ENCODE measurements at places on chromosomes 2 and 18.

DNA sequence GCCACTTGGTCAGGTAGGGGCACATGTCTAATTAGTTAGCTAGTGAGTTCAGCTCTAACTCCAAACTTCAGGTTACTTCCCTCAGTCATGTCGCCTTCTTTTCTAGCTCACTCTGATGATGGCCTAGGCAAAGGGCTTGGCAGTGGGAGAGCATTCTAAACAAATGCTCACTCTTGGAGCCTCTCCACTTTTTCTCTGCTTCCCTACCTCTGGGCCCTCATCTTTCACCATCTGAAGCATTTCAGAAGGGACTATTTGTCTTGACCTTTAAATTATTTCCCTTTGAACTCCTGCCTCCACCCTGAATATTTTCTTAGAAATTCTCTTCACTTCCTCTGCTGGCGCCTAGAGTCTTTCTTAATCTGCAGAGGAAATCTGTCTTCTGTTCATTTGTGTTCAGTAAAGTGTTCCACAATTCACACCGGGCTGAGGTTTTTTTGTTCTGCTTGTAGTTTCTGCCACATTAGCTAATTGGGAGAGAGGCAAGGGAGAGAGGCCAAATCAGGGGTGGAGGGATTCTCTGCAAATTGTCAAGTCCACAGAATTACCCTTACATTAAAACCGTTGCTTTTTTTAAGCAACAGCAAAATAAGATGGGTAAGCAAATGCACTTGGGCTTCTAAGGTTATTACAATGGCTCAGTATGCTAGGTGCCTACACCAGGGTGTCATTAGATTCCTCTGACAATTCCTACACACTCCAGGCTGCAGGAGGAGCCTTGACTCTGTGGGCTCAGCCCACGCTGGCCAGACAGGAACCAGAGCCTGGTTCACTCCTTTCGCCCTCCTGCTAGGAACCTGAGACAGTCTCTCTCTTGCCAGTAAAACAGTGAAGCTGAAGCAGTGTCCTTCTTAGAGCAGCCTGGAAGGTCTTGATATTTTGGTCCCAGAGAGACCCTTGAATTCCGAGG lies 5.5 kb downstream of the MSGN1 start:
- DNase-seq: no peak

DNA sequence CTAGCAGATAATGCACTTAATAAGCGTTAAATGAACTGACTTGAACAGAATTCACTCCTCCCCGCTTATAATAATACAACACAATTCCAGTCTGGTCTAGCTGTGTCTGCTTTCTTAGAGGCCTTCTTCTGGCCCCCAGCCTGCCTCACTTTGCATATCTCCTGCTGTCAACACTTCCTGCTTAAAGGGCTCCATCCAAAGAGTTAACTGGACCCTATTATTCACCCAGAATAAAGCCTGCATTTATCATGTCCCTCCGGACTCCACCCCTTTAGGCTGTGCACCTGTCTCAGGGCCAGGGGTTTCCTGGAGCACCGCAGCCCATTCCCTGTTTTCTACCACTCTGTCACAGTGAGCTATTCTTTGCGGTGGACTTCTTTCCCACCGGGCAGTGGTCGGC lies 292.8 kb upstream of the FBXO11 start:
- no peak for DNase-seq

DNA sequence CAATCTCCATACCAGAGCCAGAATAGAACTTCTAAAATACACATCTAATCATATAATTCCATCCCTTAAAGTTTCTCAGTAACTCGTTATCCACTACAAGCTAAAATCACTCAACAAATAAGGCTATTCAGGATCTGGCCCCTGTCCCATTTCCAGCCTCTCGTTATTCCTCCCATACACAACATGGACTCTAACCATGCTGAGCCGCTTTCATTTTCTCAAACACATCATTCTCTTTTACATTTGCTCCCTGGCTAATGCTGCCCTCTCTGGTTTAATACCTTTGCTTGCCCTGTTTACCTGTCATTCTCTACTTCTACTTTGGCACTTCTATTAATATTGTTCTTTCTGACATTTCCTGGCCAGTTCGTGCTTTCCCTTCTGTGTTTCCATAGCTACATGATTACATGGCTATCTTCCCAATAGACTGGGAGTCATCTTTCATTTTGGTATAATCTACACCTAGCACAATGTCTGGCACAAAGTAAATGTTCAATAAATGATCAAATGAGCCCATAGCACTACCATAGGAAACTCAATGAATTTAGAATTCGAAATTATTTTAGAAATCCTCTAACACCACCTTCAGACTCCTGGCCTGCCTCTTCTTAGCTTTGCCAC lies 163.6 kb upstream of the VRK2 start:
- DNase-seq: no peak

DNA sequence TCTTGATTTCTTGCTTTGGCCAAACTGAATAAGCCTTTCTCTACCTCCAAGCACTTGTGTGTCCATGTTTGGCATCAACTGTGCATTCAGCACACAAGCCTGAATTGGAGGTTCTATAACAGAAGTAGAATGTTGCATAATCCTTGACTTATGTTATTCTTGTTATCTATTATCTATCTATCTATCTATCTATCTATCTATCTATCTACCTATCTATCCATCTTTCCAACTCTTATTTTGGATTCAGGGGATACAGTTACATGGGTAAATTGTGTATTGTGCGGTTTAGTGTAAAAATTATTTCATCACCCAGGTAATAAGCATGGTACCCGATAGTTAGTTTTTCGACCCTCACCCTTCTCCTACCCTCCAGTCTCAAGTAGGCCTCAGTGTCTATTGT lies 319.6 kb downstream of the PTH2R start:
- no peak for DNase-seq

GRCh38 chr2:168514692-168515091 lies 58.6 kb downstream of the CERS6 start:
- no peak for DNase-seq

- no peak for DNase-seq
Measured at GRCh38 chr2:127004893-127005600, 101.9 kb downstream of the BIN1 start.

GRCh38 chr2:109126501-109126860 lies 2.5 kb upstream of the SH3RF3 start:
- no peak for DNase-seq

DNA sequence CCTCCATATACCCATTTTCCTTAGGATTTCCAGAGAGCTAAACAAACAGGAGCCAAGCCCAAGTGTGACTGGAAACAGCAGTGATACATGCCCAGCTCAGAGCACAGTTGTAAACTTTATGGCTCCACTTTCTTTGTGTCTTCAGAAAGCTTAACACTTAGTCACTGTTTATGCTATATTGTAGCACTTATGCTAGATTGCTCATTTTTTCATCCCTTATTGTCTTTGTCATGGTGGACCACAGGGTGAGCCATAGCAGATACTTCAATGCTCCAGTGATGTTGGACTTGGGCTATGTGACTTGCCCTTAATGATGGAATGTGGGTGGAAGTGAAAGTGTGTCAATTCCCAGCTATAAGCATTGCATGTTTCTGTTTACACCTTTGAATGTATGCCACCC lies 401.6 kb downstream of the METTL4 start:
- no peak for DNase-seq

- DNase-seq: no peak
Measured at GRCh38 chr2:2846332-2847208, 515.5 kb upstream of the MYT1L start.

DNA sequence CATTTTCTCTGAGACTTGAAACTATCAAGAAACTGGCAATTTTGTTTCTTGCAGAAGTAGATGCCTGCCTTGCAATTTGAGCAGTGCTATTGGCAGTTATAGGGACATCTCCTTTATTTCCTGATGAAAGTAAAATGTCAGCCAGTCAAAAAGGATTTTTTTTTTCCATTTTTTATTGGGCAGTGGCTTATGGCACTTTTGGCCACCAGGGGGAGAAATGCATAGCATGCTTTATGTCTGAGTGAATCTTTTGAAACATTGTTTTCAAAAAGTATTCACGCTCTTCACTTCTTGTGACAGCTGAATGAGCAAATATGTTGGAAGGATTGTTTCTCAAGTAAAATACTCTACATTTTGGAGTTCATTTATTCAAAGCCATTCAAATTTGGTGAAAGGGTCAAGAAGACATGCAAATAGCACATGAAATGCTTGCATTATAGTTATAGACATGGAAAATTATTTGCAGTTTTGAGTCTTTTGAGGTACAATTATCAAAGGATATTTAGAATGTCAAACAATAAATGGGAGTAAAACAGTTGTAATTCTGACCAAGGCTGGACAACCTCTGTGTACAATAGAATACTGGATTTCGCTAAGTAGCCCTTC lies 491.0 kb downstream of the CDH2 start:
- no peak for DNase-seq

GRCh38 chr2:10234409-10235094 lies 68.2 kb upstream of the HPCAL1 start:
- no peak for DNase-seq

- no peak for DNase-seq
Measured at GRCh38 chr2:16653799-16654198, 11.8 kb downstream of the CYRIA start.

GRCh38 chr18:45340884-45341283 lies 274.4 kb upstream of the SLC14A2 start:
- DNase-seq: no peak

GRCh38 chr2:128638341-128639119 lies 319.9 kb upstream of the HS6ST1 start:
- DNase-seq: no peak

DNA sequence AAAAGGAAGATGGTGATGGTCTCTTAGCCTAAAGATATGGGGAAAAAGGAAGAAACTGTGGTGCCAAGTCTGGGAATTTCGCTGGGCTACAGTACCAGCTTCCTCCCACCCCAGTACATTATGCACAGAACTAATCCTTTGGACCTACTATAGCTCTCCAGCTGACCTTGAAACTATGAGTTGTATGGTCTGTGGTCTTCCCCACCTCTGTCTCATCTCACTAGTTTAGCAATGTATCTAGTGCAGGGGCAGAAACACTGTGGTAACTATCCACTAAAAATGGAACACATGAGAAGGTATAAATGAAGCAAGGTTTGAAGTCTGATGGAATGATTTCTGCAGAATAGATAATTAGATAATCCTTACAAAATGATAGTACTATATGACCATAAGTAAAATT lies 190.4 kb upstream of the CCDC150 start:
- no peak for DNase-seq

DNA sequence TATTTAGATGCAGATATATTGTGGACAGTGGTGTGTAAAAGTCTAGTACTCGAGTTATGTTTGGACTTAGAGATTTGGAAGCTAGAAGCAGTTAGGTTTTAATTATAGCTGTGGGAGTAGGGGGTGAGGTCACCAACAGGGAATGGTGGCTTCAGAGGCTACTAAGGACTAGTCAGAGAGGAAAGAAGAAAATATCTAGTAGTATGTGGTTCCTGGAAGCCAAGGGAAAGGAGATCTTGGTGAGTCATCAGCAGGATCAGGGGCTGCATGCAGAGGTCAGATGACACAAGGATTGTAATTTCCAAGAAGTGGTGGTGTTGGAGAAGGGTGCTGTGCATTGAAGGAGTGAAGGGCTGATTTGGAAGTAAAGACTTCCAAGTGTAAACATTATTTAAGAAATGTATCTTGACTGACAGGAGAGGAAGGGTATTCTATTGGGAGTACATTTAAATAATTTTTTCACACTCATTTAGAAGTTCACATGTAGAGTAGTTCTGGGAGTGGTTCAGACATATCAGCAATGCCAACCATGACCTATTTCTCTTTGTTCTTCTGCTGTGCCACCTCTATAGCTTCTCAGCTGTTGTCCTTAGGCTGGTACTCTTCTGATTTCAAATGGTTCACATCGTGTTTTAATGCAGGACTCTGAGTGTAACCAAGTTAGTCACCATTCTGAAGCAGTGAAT lies 59.1 kb downstream of the ACSL3 start:
- no peak for DNase-seq

DNA sequence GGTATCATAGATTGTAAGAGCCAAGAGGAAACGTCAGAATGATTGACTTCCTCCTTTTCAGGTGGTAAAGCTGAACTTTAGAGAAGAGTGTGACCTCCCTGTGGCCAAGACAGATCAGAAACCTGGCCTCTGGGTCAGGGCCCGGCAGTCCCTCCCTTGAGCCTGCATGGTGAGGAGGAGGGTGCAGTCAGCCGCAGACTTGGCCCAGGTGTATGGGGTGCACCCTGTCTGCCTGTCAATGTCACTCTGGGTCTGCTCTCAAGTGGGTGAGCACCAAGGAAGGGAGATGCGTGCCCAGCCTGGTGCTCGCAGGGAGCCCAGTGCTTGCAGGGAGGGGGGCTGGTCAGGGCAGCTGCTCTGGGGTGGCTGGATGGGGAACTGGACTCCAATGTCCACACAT lies 134.4 kb upstream of the SNTG2 start:
- DNase-seq: no peak

- no peak for DNase-seq
Measured at GRCh38 chr18:23093772-23094171, 41.5 kb upstream of the CABLES1 start.

- DNase-seq: no peak
Measured at GRCh38 chr2:239445771-239446524, 45.1 kb upstream of the HDAC4 start.

GRCh38 chr2:197986977-197987376 lies 182.6 kb downstream of the PLCL1 start:
- DNase-seq: no peak

DNA sequence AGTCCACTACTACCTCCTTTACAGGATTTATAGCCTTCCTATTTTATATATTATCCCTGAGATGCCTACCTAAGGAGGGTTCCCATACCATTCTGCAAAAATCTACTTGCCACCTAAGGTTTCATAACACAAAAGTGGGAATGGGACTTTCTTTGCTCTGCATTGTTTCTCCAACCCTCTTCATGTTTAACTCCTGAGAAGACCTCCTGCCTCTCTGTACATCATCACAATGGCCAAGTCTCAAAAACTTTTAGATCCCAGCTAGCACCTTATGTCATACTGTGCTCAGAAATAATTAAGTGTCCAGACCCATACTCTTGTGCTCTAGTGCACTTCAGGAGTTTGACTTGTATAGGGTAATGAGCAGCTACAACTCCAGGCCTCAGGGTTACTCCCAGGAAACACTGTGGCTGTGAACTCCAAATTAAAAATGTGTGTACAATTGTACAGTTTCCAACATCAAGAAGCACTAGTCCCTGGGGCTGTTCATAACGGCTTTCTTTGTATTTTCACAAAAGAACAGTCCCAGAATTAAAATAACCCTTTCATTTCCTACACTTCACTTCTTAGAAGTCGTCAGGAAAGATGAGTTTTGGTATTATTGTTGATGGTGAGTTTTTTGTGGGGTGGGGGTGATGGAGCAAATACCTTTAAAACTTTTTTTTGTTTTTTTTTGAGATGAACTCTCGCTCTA lies 39.4 kb downstream of the METAP1D start:
- DNase-seq: no peak

- no peak for DNase-seq
Measured at GRCh38 chr18:12645751-12646203, 12.1 kb downstream of the SPIRE1 start.
